ENCODE measurements at places on chromosomes 2 and 18.

DNA sequence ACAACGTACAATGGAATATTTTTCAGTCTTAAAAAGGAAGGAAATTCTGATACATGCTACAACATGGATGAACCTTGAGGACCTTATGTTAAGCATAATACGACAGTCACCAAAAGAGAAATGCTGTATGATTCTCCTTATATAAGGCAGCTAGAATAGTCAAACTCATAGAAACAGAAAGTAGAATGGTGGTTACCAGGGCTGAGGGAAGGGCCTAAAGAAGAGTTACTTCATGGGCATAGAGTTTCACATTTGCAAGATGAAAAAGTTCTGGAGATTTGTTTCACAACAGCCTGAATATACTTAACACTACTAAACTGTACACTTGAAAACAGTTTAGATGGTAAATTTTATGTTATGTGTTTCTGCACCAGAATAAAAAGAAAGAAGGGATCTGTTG, 113.3 kb downstream of the GALNT1 start:
- no peak for DNase-seq

DNA sequence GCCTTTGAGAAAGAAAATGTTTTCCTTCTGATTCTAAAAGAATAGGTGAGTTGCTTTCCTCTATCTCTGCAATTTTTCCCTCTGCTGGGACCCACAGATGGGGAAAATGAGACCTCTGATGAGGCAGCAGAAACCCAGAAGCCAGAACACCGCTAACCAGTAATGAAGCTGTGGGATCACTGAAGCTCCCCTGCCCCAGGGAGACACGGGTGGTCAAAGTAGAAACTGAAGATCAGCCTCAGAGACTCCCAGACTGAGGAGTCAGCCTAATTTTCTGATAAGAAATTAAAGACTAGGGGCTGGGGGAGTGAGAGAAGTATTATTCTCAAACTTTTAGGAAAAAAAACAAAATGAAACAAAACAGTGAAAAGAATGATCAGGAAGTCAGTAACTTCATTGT, 30.1 kb downstream of the CD8B start:
- DNase-seq, result no peak

- no peak for DNase-seq
Measured at GRCh38 chr2:212284166-212284565, 254.4 kb downstream of the ERBB4 start.

DNA sequence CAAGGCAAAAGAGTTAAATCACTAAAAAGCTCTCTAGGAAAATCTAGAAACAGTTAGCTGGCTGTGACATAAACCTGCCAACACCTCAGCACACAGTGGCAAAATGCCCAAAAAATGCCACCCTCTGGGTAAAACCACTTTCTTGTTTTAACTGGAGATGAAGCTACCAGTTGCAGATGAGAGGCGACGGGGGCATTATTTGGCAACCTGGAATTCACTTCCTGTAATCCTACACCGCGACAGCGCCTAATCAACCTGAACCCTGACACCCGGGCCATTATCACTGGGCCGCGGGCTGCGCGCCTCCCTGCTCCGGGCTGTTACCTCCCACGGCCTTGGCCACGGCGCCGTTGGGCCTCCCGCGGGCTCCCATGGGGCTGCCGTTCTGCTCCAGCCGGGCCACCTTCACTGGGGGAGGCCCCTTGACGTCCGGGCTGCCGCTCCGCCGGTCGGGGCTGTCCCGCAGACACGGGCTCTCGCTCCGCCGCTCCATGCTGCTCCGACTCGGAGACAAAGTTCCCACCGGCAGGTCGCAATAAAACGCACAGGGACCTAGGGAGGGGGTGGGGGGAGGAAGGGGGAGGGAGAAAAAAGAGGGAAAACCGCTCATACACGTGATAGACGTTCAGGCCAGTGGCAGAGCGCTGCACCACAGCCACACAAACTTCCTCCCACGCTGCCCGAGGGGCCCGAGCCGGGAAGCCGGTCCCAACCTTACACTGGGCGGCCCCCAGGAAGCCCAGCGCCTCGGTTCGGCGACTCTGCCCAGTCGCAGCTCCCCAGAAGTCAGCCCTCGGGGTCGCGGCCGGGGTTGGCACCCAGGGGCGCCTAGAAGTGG, 2.0 kb downstream of the SATB2 start:
- DNase-seq, result no peak

GRCh38 chr2:219607931-219608330, 10.3 kb downstream of the STK11IP start:
- no peak for DNase-seq

DNA sequence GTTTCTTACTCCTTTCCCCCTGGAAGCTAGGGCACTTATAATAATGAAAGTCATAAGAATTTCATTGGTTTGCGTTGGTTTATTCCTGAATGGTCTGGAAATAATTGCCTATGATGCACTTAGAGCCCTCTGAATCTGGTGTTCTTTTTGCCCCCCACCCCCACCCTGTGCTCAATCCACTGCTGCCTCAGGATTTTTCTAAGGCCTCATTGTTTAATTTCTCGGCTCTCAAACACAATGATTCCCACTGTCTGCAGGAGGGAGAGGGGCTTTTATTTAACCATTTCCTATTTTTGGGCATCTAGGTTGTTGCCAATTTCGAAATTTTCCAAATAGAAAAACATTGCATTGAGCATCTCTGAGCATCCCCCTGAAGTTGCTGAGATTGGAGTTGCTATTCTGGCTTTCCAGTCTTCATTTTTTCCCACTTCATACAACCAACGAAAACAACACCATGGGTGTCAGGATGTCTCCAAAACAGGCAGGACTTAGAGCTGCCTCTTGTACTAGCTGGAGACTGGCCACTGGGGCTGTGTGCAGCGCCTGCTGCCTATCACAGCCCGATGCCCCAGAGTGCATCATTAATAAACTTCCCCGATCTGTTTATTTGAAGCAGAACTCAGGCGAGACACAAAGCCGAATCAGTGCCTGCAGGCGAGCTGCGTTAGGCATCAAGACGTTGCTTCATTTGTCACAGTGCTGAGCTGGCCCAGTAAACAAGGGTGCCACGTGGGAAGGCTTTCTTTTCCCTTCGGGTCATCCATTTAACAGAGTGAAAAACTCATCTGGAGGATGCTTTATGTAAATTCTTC, 1.8 kb upstream of the PCARE start:
- no peak for DNase-seq

DNA sequence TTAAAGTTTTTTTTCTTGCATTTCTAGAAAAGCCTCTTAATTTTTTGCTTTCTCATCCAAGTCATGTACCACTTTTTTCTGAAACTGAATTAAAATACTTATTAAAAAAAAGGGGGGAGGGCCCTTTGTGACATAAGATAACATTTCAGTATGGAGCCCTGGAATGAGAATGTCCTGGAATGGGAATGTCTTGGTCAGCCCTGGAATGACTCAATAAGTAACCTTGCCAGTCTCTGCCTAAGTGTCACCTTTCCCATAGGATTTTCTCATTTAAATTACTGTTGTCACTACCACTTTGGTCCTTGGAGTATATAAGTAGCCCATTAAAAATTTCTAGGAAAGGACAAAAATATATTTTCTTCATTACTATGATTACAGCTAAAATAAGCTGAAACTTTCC, 4.7 kb downstream of the UBXN2A start:
- DNase-seq, result no peak

- DNase-seq, result no peak
Measured at GRCh38 chr2:85468704-85469349, 50.3 kb downstream of the SH2D6 start.
